WTC11 (cell line): ENCODE measurements at places on chromosomes 11 and 22. TPM values are rescaled to one million over a fixed set of nuclear protein-coding genes. Genes with fewer than 3 reads are reported as not detected.

Gene TMEM191B
- total RNA-seq = 2.7 to 9.8 TPM (median 3.7 TPM) in 3 replicates

Gene FJX1
- 8.3 to 12.0 TPM (median 11.0 TPM) in 3 replicates for total RNA-seq

Gene TTC28
- 12.1 to 13.5 TPM (median 13.0 TPM) in 3 replicates for total RNA-seq

Gene PRODH
- 42.6 to 97.3 TPM (median 56.1 TPM) in 3 replicates for total RNA-seq

Gene OR52I1
- not detected in 3 replicates for total RNA-seq

Gene ACCS
- total RNA-seq = 10.5 to 14.5 TPM (median 13.9 TPM) in 3 replicates

Gene AGBL2
- total RNA-seq = 3.7 to 4.2 TPM (median 4.1 TPM) in 3 replicates

Gene PI4KA
- total RNA-seq = 43.9 to 45.5 TPM (median 45.1 TPM) in 3 replicates

Gene DYNC2H1
- 13.7 to 17.2 TPM (median 14.9 TPM) in 3 replicates for total RNA-seq

Gene MS4A3
- not detected in 3 replicates for total RNA-seq

Gene ASPHD2
- total RNA-seq = 7.1 to 8.1 TPM (median 8.0 TPM) in 3 replicates

Gene CCDC73
- not detected in 3 replicates for total RNA-seq

Gene OR52E8
- not detected in 3 replicates for total RNA-seq

Gene LRRC51
- 5.3 to 5.6 TPM (median 5.3 TPM) in 3 replicates for total RNA-seq

Gene SAA2
- total RNA-seq = 4.1 to 8.2 TPM (median 5.0 TPM) in 3 replicates

Gene NXPE1
- total RNA-seq = 0.16 TPM in 1 of 3 replicates, not detected in the others

Gene KIF18A
- 16.6 to 20.6 TPM (median 18.6 TPM) in 3 replicates for total RNA-seq

Gene PTGDR2
- 0.07 to 0.14 TPM (median 0.14 TPM) in 3 replicates for total RNA-seq

Gene RASSF10
- 2.6 to 3.2 TPM (median 2.9 TPM) in 3 replicates for total RNA-seq

Gene IGSF22
- 0.32 to 0.64 TPM (median 0.52 TPM) in 3 replicates for total RNA-seq

Gene SCGB1D2
- total RNA-seq = not detected in 3 replicates

Gene ZC3H12C
- total RNA-seq = 2.4 to 3.1 TPM (median 2.8 TPM) in 3 replicates

Gene CALCA
- 0.41 to 0.62 TPM (median 0.42 TPM) in 3 replicates for total RNA-seq

Gene DLG2
- 12.9 to 17.5 TPM (median 15.2 TPM) in 3 replicates for total RNA-seq

Gene OR51B5
- total RNA-seq = 0.26 to 0.37 TPM in 2 of 3 replicates, not detected in the other

Gene FZD4
- 7.7 to 9.8 TPM (median 9.2 TPM) in 3 replicates for total RNA-seq

Gene RAB1B
- 125 to 134 TPM (median 130 TPM) in 3 replicates for total RNA-seq

Gene LRRC56
- 2.3 to 3.4 TPM (median 2.5 TPM) in 3 replicates for total RNA-seq

Gene C11orf16
- 0.11 to 0.42 TPM in 2 of 3 replicates, not detected in the other for total RNA-seq

Gene KREMEN1
- total RNA-seq = 4.1 to 5.8 TPM (median 5.4 TPM) in 3 replicates

Gene TYMP
- 1.2 to 1.8 TPM (median 1.5 TPM) in 3 replicates for total RNA-seq

Gene C11orf87
- 0.20 to 0.25 TPM (median 0.23 TPM) in 3 replicates for total RNA-seq
